Right lobe of liver (tissue), 6 donors: ENCODE measurements at places on chromosomes 12 and 14. TPM values are rescaled to one million over a fixed set of nuclear protein-coding genes. Genes with fewer than 3 reads are reported as not detected.

TUNAR gene
- not detected for total RNA-seq

NTF3 gene
- total RNA-seq = 3.0 TPM

GRCh38 chr12:117109943-117110635, 10.9 kb upstream of the TESC start:
- DNase-seq = no peak
- H3K36me3 ChIP-seq = no peaks in the 10 kb centered on the region
- no peak overlapping the region for H3K27ac ChIP-seq
- no peak overlapping the region for H3K4me3 ChIP-seq

- no peaks in the 10 kb centered on the region for H3K4me1 ChIP-seq
- H3K27ac ChIP-seq = peak overlapping the region; percentile 96
- no peaks in the 10 kb centered on the region for H3K27me3 ChIP-seq
Measured at GRCh38 chr12:57430112-57430930, 522 bp downstream of the R3HDM2 start.

GPD1 gene
- total RNA-seq = 43.6 TPM

- H3K27ac ChIP-seq = no peak overlapping the region
- H3K36me3 ChIP-seq = no peaks in the 10 kb centered on the region
- no peak for DNase-seq
- H3K4me1 ChIP-seq = no peaks in the 10 kb centered on the region
- no peak overlapping the region for H3K4me3 ChIP-seq
- H3K27me3 ChIP-seq = no peaks in the 10 kb centered on the region
Measured at GRCh38 chr14:89609500-89610100, 192.6 kb upstream of the FOXN3 start.

GRCh38 chr12:5948696-5949095, 3.6 kb upstream of the ANO2 start:
- H3K4me1 ChIP-seq = peaks cover 4% of the 10 kb centered on the region
- H3K36me3 ChIP-seq = no peaks in the 10 kb centered on the region
- H3K27ac ChIP-seq = no peak overlapping the region
- no peaks in the 10 kb centered on the region for H3K27me3 ChIP-seq
- no peak overlapping the region for H3K4me3 ChIP-seq

GRCh38 chr12:54294152-54294952, 6.5 kb downstream of the NFE2 start:
- DNase-seq = peak; percentile 77
- H3K4me3 ChIP-seq = no peak overlapping the region
- H3K27ac ChIP-seq = no peak overlapping the region
- no peaks in the 10 kb centered on the region for H3K36me3 ChIP-seq
- no peaks in the 10 kb centered on the region for H3K27me3 ChIP-seq

CLEC2A gene
- not detected for total RNA-seq

DNA sequence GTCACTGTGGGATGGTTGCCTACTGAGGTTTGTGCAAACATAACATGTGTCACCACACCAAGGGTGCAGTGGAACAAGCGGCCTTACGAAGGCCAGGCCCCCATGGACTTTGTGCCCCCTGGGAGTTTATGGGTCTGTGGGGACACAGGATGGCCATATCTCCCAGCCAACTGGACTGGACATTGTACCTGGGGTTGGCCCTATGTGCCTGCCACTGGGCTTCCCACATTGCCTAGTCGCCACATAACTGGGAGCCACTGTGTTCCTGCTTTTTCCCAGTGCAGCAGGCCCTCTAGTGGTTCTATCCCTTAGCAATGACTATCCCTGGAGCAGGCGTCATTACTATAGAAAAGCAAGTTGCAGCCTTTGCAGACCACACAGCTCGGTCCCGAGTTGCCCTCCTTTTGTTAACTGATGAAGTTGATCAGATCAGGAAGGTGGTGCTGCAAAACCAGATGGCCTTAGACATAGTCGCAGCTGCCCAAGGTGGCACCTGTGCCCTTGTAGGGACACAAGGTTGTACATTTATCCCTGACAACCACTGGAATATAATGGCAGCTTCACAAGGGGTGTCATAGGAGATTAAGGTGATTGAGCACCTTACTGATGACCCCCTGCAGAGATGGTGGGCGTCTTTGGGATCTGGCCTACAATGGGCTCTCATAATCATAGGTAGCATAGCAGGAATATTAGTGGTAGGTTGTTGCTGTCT, 15.2 kb upstream of the RNASE12 start:
- no peaks in the 10 kb centered on the region for H3K4me1 ChIP-seq
- no peak overlapping the region for H3K4me3 ChIP-seq
- peak; percentile 93 for DNase-seq
- no peak overlapping the region for H3K27ac ChIP-seq
- H3K36me3 ChIP-seq = no peaks in the 10 kb centered on the region

DNA sequence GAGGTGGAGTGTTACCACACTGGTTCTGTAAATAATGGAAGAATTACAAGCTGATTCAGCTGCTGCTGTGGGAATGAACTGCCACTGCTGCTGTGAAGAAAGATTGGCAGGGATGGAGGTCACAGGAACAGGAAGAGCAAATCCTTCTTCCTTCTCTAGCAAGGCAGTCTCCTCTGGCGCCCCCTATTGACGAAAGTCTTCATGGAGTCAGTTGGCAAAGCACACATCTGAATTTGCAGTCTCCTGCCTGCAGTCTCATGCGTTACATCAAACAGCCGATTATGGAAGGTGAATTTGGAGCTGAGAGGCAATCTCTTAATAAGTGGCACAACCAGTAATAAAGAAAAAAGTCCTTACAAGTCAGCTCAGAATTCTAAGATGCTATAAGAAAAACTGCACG, 106.0 kb upstream of the TMTC1 start:
- no peak overlapping the region for H3K27ac ChIP-seq
- H3K4me1 ChIP-seq = no peaks in the 10 kb centered on the region
- H3K4me3 ChIP-seq = no peak overlapping the region
- H3K36me3 ChIP-seq = no peaks in the 10 kb centered on the region

TEX22 gene
- 0.44 TPM for total RNA-seq

DNA sequence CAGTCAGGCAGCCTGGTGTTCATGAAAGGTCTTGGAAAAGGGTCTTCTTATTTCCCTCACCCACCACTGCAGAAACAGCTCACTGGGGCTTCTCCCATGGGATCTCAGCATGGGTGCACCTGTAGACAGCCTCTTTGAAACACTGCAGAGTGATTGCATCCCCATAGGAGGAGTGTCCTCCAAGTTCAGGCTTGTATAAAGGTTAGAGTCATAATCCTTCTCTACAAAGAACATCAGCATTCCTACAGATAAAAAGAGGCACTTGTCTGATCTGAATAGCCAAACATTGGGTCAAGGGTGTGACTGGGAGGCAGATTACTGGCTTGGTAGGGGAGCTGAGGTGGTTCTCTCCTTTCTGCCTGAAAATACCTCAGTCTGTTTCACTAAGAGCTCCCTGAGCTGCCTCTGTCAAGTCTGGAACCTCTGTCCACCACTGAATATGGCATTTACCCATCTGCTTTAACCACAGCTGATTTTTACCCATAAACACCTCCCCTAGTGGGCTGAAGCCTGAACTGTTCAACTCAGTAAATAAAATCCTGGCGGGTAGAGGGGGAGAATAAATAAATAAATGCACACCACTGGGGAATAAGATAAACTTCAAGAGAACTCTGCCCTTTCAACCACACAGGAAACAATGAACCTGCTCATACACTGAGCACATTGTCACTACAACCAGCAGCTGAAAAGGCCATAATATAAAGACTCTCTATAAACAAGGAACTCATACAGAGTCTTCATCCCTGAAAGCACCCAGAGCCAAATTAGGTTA, 120.7 kb upstream of the SCAF11 start:
- H3K27me3 ChIP-seq = no peaks in the 10 kb centered on the region
- H3K4me3 ChIP-seq = no peak overlapping the region
- H3K27ac ChIP-seq = no peak overlapping the region
- H3K36me3 ChIP-seq = no peaks in the 10 kb centered on the region

ASCL1 gene
- total RNA-seq = 0.75 TPM

DNA sequence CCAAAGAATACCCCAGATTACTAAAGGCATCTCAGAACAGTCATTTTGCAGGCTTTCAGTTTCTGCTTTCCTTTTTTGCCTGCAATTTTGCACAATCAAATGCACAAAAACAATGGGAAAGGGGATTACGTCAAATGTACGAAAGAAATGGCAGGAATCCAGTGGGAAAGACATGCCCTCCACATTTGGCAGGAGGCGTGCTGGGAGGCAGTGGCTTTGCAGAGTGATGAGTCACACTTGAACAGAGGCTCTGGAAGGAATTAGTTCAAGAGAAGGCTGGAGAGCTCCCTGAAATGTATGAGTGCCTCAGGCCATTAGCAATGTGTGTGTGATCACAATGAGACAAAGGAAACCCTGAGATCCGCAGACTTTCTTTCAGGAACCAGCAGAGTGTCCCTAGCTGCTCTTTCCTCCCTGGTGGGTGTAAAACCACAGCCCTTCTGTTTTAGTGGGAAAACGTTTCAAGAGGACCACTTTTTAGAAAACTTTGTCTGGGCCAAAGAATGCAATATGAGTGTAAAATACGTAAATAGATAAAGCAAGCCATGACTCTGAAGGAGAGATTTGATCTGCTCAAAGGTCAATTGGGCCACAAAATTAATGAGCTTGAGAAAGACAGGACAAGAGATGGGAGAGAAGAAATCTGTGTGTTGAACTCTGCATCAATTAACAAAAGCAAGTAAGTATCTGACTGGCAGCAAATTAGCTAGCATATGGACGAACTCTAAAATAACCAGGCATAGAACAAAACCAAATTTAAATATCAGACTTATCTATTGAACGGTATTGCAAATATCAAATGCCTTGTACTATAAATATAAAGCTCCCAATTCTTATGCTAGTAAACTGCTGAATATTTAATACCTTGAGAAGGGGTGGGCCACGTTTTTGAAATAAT, 155.4 kb upstream of the PDE3A start:
- H3K4me3 ChIP-seq = no peak overlapping the region
- H3K27me3 ChIP-seq = no peaks in the 10 kb centered on the region
- H3K27ac ChIP-seq = peak overlapping the region; percentile 39
